Activated CD4-positive, alpha-beta T cell treated with anti-CD3 and anti-CD28 coated beads for 24 hours (primary cell): ENCODE measurements at places on chromosomes 5 and 9.
A peak's percentile ranks its signal among the peaks of the same experiment; 100 is the strongest.

GRCh38 chr9:124771867-124772679, 962 bp upstream of the NR6A1 start:
- peak; percentile 24 for DNase-seq

GRCh38 chr5:107519900-107520354, 150.8 kb downstream of the EFNA5 start:
- no peak for DNase-seq

DNA sequence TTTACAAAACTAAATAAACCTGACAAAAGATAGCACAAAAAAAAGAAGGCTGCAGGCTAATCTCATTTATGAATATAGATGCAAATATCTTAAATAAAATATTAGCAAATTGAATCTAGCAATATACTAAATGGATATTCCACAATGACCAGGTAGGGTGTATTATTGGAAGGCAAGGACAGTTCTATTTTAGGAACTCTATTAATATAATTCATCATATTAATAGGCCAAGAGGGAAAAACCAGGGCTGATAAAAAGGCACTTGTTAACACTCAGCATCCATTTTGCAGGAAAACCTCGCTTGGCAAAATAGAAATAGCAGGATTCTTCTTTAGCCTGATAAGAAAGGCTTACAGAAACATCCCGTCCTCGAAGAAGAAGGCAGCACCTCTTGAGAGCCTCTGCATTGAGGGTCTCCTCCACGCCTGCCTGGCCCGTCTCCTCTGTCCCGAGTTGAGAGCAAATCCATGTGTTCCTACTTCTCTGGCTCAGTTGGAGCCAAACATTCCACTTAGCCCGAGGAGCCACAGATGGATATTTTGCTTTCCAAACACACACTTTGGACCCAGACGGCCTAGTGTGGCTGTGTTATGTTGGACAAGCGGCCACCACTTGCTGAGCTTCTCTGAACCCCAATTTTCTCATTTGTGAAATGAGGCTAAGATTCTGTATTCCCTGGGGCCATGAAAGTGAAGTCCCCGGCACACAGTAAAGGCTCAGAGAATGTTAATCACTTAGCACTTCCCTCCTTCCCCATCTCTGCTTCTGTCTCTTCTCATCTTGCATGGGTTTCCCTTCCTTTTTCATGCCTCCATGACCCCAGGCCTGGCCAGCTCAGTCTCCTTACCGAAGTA, 181.8 kb upstream of the MVB12B start:
- DNase-seq, result no peak

DNA sequence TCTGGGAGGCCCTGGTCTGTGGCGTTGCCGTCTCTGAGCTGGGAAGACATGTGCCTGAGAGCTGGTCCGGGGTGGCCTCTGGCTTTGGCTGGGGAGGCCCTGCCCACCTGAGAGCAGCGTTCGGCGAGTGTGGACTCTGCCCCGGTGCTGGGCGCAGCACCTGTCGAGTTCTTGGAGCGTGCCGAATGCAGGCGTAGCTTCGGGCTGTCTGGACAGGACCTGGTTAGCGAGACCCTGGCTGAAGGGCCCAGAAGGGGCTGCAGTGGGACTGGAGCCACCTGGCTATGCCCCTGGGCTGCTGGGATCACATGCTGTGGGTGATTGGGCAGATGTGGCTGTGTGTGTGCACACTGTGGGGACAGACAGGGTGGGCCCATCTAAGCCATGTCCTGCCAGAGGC, 56.5 kb downstream of the RXRA start:
- no peak for DNase-seq

GRCh38 chr9:20732118-20732517, 48.1 kb downstream of the FOCAD start:
- no peak for DNase-seq

DNA sequence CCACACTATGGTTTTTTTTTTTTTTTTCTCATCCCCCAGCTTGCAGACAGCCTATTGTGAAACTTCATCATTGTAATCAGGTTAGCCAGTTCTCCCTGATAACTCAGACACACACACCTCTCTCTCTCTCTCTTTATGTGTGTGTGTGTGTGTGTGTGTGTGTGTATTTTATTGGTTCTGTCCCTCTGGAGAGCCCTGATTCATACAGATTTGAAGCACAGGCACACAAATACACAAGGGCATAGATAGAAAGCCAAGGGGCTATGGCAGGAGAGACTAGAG, 20.6 kb upstream of the VCAN start:
- DNase-seq, result no peak

- DNase-seq, result no peak
Observed at GRCh38 chr9:38298503-38298902, 94.0 kb upstream of the ALDH1B1 start.

DNA sequence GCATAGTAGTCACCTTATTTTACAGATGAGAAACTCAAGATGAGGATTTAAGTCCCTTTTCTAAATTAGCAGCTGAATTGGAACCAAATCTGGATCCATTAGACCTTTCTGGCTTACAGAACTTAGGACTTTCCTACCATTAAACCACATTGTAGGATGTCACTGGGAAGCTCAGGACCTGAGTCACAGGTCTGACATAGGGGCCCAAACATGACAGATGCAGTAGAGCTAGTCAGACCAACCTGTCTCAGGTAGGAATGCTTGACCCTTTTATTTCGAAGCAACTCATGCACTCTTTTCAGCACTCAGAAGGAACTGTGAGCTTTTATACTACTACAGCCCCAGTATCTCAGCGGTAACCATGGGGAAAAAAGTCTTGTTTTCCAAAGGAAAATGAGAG, 2.6 kb downstream of the RAB24 start:
- DNase-seq, result no peak

DNA sequence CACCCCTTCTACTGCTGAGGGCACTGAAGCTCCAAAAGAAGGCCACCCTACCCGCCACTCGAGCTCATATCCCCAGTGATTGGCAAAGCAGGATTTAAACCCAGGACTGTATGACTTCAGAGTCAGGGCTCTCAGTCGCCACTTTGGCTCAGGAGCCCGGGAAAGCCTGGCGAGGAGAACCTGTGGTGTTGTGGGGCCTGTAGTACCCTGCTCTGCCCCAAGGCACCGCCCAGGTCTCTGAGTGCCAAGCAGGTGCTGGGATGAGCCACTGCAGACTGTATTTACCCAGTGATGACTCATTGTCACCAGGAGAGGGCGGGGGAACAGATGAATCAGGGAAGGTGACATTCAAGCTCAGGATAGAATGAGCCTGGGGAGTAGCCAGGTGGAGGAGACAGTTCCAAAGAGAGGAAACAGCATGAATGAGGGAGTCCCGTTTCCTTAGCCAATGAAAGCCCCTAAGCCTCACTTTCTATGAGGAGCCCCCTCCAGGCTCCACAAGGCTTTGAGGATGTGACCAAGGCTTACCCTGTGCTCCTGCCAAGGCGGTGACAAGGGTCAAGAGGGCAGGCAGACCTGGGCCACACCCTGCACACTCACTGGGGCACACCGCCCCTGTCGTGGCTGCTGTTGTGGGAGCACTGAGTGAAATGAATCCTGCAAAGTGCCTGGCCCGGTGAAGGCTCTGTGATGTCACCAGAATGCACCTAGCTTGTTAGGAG, 17.8 kb upstream of the DPM2 start:
- peak; percentile 73 for DNase-seq

- no peak for DNase-seq
Observed at GRCh38 chr9:112224401-112225289, 49.5 kb upstream of the SUSD1 start.

DNA sequence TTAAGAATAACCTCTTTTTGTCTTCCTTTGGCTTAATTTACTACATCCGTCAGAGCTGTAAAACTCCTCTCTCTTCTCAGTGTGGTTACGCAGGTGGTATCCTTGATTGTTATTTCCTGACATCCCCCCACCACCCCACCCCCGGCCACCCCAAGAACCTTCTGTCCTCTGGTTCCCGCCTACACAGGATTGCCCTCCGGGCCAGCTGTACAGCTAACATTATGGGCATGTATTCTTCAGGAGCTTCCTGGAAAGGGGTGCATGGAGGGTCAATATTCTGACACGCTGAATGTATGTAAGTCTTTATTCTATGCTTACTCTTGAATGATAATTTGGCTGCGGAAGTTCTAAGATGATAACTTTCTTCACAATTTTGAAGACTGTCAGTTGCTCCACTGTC, 13.0 kb upstream of the ANP32B start:
- DNase-seq, result no peak

DNA sequence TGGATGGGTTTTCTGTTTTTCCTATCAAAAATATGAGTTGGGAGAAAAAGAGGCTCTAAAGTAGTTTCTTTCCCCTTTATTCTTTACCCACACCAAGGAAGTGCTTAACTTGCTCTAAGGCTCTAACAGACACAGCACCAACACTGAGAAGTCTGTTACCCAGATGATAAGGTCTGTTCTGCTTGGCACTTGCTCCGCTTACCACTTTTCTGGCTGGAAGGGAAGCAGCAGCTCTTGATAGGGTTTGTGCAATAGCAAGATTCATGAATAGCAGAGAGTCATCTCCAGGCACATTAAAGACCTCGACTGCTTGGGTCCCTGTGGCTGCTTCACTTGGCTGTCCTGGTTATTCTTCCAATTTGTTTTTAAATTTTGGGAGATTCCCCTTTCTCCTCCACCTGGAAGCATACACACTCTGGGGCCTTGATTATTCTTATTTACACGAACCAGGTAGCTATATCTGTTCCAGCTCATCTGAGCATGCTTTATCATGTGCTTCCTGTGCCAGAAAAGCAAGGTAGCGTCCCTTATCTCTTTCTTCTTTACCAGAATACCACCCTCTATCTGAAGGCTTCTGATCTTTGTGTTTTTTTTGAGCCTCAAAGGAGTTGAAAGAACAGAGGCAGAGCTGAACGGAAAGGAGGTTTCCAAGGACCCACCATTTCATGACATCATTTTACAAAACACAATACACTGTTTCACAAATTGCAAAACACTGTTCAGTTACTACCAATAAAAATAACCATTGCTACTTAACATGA, 24.8 kb downstream of the PPP3R2 start:
- DNase-seq, result no peak

DNA sequence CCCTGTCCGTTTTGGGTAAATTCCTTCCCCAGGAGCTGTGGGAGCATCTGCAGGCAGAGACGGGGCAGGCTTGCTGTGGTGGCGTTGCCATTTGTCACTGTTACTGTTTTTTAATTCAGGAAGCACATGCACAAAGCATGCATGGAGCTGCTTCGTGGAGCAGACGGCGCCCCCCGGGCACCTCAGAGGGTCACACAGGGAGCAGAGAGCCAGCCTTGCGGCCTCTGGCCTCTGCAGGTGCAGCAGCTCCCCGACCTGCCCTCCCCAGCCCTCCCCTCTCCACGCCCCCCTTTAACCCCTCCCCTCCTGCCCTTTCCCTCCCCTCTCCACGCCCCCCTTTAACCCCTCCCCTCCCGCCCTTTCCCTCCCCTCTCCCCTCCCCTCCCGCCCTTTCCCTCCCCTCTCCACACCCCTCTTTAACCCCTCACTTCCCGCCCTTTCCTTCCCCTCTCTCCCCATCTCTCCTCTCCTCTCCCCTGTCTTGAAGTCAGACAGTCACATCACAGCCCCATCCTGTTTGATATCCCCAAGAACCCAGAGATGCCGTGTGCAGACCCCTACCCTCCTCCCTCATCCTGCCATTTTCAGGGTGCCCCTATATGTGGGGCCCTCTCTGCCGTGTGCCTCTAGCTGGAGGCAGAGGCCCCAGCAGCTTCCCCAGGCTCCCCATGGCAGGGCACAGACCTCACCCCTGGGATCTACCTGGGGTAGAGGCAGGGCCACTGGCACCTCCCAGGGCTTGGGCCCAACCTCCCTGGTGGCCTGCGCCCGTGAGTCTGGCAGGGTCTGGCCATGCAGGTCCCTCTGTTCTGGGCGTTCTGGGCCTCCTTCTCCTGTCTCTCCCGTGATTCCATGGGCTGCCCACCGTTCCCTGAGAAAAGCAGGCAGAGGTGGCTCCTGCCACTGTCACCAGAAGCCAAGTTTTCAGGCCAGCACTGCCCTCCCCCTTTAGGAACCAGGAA, 29.6 kb upstream of the UBAC1 start:
- peak; percentile 29 for DNase-seq

GRCh38 chr5:18105449-18105848, 471.2 kb downstream of the TAF11L14 start:
- no peak for DNase-seq

DNA sequence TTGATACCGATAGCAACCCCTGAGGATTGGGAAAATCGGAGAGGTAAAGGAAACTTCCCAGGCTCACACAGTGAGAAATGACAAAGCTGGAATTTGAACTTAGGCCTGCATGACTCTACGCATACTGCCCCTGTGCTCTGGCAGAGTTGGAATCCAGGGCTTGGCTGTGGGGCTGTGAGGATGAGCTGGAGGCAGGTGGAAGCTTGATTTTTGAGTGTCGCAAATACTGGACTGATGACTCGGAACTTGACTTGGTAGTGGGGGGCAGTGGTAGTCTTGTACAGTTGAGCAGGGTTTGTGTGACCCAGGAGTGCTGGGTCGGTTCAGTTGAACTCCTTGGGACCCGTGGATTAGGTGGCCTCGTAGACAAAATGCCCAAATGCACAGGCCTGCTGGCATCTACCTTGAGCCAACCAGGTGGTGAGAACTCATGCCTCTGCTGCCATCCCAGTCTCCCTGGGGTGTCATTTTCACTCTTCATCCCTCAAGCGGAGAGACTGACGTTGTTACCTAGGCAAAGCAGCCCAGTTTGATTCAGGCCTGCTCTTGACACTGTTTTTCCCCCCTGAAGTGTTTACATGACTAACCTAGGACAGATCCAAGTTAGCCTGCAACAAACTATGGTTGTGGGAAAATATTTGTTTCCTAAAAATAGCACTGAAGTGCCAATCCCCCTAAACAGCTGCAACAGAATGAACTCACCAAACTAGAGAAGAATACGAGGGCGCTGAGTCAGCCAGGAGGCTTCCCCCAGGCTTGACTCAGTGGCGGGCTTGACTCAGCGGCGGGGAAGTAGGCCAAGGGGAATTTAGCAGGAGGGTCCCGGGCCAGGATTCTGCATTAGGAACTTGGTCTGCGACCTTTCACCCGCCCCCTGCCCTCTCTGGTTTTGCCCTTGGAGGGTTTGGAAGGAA, 45.7 kb upstream of the ORM1 start:
- no peak for DNase-seq

DNA sequence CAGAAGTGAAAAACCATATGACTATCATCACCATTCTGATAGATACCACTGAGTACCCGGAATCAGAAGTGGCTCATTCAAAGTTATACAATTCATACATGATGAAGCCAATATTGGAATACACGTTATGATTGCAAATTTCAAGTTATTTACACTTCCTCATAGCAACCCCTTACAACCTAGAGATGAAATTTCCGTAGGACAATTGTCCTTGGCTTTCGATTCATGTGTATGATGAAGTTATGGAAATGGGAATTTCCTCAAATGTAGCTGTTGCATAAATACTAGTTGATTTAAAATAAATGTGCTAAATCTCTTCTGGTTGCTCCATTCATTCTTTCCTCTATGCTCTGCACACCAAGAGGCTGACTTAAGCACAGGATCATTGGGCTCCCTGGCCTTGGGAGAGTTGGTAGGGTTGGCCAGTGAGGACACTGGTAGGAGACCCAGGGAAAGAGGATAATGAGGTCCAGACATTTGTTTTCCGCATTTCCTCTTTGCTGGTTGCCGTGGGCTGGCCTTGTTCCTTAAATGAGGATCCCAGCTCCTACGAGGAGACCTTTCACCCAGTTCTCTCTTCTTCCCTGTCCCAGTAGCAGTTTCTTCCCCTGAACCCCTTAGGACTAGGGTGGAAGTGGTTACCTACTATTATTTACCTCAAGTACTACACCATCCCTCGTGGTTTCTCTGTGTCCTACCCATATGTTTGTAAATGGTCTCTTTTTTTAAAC, 90.3 kb downstream of the ZNF474 start:
- DNase-seq, result no peak
